ENCODE measurements at places on chromosomes 4 and X. TPM values are rescaled to one million over a fixed set of nuclear protein-coding genes. Genes with fewer than 3 reads are reported as not detected.

Gene WAS
- 0.17 TPM for total RNA-seq

Gene RRH
- total RNA-seq = under 0.01 TPM

Gene NDNF
- total RNA-seq = 10.0 TPM

Gene GAK
- total RNA-seq = 37.2 TPM

Gene CTAG1A
- total RNA-seq = not detected

Gene GLOD5
- not detected for total RNA-seq

Gene IL2
- not detected for total RNA-seq

Gene UCHL1
- 397 TPM for total RNA-seq

Gene DGAT2L6
- total RNA-seq = not detected

Gene ASB12
- total RNA-seq = not detected

Gene PTCHD1
- not detected for total RNA-seq
